Common myeloid progenitor, CD34-positive (primary cell): ENCODE measurements at places on chromosomes 16 and 17.

DNA sequence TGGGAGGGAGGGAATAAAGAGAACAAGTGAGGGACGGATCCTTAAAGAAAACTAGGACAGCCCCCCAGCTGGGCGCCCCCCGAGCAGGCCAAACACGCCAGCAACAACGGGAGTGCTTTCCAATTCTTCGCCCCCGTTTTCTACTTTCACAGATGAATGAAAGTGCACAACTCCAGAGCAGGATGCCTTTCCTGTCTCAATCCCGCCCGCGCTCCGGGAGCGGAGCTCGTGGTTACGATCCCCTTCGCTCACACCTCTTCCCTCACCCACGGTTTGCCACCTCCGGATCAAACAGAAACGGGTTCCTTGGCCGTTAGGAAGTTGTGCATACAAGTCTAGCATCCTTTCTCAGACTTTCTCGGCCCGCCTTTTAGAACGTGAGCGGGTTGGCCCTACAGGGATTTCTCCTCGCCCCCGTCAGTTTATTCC is 680 bp downstream of the SKA2 start:
- DNase-seq, result no peak

DNA sequence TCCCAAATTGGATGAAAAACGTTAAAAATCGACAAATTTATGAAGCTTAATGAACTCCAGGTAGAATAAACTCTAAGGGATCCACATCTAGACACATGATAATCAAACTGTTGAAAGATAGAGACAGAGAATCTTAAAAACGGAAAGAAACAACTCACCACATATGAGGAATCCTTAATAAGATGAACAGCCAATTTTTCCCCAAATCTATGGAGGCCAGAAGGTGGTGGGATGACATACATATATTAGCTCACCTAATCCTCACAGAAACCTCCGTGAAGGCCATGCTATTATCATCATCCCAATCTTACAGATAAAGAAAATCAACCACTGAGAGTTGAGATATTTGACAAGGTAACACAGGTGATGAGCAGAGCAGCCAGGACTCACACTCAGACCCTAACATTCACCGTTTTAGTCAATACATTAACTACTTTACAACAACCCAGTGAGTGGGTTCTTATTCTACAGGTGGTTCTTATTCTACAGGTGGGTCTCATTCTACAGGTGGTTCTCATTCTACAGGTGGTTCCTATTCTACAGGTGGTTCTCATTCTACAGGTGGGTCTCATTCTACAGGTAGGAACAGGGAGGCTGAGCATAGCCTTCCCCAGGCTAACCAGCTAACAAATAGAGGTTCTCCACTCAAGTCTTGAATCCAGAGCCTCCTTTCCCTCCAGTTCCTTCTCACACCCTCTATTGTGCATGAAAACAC is 4.8 kb downstream of the CACNG1 start:
- DNase-seq, result no peak

DNA sequence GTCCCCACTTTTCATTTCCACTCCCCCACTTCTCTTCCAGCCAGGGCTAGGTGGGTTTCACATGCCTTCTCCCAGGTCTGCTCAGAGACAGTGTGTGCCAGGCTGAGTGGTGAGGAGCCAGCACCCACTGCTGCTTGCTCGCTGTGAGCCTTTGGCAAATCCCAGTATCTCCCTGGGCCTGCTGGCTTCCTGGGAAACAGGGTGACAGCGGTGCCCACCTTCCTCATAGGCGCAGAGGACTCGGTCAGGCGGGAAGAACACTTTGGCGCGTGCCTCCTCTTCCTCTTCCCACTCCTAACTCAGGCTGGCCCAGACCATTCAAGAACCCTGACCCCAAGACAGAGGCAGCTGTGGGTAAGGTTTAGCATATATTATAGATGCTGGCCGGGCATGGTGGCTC is 456 bp upstream of the PRSS53 start:
- DNase-seq, result no peak

DNA sequence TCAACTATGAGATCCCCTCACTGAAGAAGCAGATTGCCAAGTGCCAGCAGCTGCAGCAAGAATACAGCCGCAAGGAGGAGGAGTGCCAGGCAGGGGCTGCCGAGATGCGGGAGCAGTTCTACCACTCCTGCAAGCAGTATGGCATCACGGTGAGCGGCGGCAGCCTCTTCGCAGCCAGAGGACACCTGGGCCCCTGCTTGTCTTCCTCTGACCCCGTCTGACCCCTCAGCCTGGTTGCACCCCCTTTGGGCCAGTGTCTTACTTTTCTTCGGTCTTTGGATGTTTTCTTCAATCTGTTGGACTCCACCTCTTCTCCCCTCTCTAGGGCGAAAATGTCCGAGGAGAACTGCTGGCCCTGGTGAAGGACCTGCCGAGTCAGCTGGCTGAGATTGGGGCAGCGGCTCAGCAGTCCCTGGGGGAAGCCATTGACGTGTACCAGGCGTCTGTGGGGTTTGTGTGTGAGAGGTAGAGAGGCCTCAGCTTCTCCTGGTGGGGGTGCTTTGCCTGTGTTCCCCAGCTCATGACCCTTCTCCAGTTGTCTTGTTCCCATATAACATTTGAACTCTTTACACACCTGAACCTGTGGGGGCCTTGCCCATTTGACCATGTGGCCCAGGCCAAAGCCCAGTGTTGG is 4.4 kb downstream of the CDK5RAP3 start:
- no peak for DNase-seq

GRCh38 chr17:42818379-42818778 is 5.7 kb downstream of the BECN1 start:
- no peak for DNase-seq

DNA sequence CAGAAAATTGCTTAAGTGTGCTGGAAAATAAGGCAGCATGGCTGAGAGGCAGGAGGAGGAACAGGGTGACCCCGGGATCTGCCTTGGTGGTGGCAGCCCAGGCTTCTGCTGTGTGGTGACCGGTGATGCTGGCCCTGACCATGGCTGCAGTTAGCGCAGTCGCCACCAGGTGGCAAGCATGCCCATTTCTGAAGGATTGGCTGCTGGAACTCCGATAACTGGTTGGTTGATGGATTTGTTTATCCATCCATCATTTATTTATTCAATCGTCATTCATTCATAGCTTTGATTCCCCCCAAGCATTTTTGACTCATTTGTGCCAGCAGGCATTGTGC is 29.1 kb upstream of the ITGA3 start:
- DNase-seq, result peak; percentile 68

DNA sequence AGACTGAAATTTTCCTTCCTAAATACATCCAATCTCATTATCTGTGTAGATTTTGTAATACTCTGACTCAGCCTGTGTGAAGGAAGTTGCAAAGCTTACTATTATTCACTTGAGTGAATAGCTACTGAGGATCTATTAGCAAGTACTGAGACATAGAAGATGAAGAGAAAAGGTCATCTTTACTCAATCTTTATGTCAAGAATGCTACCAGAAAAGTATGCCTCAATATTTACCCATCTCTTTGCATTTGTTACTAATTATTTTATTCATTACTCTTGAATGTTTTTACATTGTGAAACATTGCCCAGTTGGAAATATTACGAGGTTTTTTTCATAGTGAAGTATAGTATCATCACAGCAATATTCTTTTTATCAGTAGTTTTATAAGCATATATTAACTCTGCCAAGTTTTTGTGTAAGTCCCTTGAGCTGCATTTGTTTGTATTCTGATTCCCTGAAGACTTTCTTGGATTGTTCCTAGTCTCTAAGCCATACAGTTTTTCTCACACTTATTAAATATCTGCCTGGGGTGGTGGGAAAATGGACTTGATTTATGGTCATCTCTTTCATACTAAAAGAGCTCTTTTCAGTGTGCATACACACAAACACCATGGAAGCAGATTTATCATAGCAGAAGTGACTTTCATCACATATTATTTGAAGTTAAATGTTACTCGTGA is 110.4 kb downstream of the MRTFB start:
- DNase-seq, result no peak

- no peak for DNase-seq
Measured at GRCh38 chr17:6471531-6472465, 27.5 kb downstream of the PIMREG start.

DNA sequence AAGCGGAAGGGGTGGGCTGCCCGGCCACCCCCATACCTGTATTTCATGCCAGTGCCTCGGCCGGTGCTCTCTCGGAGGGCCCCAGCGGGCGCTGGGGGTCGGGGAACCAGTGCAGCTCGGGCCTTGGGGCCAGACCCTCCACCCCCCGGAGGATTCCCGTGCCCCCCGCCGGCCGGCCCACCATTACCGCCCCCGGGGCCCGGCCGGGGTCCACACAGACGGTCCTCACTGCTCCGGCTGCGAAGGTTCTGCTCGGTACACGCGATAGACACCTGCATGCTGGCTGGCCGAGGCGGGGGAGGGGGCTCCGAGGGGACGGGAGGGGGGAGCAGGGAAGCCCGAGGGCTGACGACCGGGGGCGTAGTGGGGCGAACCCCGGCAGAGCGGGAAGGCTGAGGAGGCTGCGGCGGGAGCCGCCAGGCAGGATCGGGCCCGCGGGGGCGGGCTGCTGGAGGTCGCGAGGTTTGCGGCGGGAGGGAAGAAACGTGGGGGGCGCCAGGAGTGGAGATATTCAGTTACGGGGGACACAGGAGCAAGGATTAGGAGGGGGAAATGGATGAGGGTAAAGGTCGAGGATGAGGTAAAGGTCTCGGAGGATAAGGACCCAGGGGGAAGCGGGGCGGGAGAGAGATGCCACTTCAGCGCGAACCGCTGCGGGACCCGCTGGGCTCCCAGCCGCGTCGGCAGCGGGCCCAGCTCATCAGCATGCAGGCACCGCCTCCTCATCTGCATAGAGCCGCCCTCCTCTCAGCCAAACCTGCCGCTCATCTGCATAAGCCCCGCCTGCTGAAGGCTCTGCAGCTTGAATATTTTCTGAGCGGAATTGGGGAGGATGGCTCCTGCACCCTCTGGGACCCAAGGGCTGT is at the start of gene KCNAB3:
Gene KCNAB3 (minus strand): TSS at position 699 of the 866 bp plus-strand sequence. CDS start 421 bp downstream, at position 278.
- peak; percentile 57 for DNase-seq

DNA sequence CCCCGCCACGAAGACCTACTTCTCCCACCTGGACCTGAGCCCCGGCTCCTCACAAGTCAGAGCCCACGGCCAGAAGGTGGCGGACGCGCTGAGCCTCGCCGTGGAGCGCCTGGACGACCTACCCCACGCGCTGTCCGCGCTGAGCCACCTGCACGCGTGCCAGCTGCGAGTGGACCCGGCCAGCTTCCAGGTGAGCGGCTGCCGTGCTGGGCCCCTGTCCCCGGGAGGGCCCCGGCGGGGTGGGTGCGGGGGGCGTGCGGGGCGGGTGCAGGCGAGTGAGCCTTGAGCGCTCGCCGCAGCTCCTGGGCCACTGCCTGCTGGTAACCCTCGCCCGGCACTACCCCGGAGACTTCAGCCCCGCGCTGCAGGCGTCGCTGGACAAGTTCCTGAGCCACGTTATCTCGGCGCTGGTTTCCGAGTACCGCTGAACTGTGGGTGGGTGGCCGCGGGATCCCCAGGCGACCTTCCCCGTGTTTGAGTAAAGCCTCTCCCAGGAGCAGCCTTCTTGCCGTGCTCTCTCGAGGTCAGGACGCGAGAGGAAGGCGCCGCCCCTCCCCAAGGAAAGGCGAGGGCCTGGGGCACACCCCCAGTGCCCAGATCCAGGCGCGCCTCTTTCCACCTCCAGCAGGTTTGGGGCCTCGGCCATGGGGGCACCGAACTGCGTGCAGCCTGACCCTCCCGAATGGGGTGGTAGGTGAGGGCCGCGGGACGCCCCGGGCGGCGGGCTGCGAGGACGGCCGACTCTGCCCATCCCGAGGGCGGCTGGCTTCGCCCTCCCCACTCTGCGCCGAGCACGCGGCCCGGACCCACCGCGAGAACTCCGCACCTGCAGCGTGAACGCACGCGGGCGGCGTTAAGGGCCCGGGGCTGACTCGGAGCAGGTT is 664 bp downstream of the HBQ1 start:
- peak; percentile 75 for DNase-seq

GRCh38 chr16:66260522-66261254 is 105.8 kb upstream of the CDH5 start:
- DNase-seq, result no peak

- peak; percentile 57 for DNase-seq
Measured at GRCh38 chr17:39920218-39921210, 2.1 kb upstream of the GSDMB start.

DNA sequence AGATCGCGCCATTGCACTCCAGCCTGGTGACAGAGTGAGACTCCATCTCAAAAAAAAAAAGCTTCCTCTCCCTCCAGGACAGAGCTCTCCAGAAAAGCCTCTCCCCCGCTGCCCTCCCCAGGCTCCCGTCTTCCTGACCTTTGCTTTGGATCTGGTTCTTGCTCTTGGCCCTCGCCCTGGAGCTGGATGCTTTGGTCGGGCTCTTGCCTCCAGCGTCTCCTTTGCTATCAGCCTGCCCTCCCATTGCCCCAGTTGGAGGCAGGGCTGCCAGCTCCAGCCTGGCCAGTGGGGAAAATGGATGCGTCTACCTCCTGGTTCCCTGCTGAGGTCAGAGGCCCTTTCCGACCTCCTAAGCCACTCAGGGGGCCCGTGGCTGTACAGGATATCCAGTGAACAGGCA is 35.9 kb downstream of the TRARG1 start:
- no peak for DNase-seq

DNA sequence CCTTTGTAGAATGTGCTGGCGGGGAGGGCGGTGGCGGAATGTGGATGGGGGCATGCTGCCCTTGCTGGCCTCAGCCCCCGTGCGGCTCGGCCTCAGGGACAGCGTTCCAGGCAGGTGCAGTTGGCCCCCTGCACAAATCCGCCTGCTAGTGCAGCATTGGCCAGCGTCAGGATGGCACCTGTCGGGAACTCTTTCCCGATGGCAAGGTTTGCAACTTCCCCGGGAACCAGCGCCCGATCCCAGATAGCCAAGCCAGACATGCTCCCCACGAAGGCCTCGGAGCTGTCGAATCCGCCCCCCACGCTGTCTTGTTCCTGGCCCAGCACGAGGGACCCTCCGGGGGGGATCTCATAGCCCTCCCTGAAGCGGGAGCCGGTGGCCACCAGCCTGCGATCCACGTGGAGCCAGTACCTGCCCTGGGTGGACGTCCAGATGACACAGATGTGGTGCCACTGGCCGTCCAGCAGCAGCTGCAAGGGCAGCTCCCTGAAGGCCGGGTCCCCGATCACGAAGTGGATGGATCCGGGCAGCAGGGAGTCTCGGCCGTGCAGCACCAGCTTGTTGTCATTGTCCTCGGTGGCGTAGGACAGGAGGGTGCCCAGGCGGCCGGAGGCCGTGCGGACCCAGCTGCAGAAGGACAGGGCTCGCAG is 2.8 kb downstream of the PTX4 start:
- DNase-seq, result no peak
